ENCODE measurements at places on chromosomes 1 and 21.

DNA sequence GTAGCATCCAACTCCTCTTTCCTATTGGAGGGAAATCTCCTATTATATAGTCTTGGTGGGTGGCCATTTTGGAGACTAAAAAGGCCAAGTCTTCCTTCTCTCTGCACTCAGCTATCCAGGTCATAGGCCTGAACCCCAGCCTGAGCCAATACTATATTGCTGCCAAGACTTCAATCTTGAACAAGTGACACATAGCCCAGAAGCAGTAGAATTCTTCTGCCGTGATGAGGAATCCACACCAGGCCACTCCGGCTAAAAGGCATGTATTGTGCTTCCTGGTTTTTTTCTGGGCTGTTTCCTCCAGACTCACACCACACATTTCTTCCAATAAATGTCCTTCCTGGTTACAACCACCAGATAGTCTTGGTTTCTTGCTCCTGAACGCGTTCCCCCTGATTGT lies 43.0 kb downstream of the ATF3 start:
- DNase-seq = no peak
- H3K4me3 ChIP-seq = no peak overlapping the region
- H3K27me3 ChIP-seq = no peaks in the 10 kb centered on the region
- H3K4me1 ChIP-seq = no peaks in the 10 kb centered on the region
- H3K36me3 ChIP-seq = no peaks in the 10 kb centered on the region

DNA sequence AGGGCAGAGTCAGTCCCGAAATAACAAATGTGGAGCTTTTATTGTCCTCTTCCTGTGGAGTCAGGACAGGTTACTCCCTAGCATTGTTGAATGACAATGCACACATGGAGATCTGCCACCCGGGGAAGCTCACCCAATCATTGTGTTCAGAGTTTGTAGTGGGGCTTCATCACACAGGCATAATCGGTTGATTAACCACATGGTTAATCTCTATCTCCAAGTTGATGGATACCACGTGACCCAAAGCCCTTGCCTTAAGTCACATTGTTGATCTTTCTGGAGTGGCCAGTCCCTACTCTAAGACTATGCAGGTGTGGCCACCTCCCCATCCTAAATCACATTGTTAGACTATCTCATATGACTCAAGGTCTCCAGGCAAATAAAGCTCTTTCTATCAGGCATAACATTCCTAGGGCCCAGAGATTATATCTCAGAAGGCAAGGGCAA lies 2.6 kb upstream of the C1orf141 start:
- H3K36me3 ChIP-seq = no peaks in the 10 kb centered on the region
- H3K4me3 ChIP-seq = no peak overlapping the region
- no peak for DNase-seq
- H3K27ac ChIP-seq = no peak overlapping the region
- no peaks in the 10 kb centered on the region for H3K4me1 ChIP-seq

- no peaks in the 10 kb centered on the region for H3K4me1 ChIP-seq
- H3K27ac ChIP-seq = no peak overlapping the region
- no peaks in the 10 kb centered on the region for H3K27me3 ChIP-seq
- no peak overlapping the region for H3K4me3 ChIP-seq
- no peaks in the 10 kb centered on the region for H3K36me3 ChIP-seq
- no peak for DNase-seq
These were observed 142.0 kb upstream of the PDE4B start for GRCh38 chr1:65650682-65651081.

DNA sequence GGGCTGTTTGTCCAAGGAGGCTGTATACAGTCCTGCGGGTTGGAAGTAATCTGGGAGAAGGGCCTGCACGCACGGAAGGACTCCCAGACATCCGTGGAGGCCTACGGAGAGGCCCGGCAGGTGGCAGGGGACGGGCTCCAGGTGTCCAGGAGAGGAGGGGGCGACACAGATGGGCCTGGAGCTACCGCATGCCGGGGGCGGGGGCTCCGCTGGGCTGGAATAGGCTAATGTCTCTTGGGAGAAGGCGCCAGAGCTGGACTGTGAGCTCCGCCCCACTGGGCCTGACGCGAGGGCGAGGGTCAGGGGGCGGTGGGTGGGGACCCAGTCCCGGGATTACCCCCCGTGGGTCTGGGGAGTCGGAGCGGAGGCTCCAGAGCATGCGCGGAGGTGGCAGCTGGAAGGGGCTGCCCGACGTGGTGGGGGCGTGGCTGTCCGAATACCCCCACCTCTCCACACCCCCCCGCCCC lies 659 bp downstream of the AGO1 start:
- H3K27ac ChIP-seq = peak overlapping the region; percentile 96
- DNase-seq = peak; percentile 97
- H3K4me3 ChIP-seq = peak overlapping the region; percentile 99
- peaks cover 16% of the 10 kb centered on the region for H3K4me1 ChIP-seq
- peaks cover 4% of the 10 kb centered on the region for H3K36me3 ChIP-seq

Measured in endodermal cell (in vitro differentiated cells).